ENCODE measurements at places on chromosomes 11 and 22.

- DNase-seq: no peak
Measured at GRCh38 chr11:129458756-129459535, 83.3 kb downstream of the BARX2 start.

- DNase-seq: no peak
Measured at GRCh38 chr22:49356428-49356827, 471.2 kb downstream of the BRD1 start.

- no peak for DNase-seq
Measured at GRCh38 chr11:26199331-26200095, 132.4 kb upstream of the ANO3 start.

DNA sequence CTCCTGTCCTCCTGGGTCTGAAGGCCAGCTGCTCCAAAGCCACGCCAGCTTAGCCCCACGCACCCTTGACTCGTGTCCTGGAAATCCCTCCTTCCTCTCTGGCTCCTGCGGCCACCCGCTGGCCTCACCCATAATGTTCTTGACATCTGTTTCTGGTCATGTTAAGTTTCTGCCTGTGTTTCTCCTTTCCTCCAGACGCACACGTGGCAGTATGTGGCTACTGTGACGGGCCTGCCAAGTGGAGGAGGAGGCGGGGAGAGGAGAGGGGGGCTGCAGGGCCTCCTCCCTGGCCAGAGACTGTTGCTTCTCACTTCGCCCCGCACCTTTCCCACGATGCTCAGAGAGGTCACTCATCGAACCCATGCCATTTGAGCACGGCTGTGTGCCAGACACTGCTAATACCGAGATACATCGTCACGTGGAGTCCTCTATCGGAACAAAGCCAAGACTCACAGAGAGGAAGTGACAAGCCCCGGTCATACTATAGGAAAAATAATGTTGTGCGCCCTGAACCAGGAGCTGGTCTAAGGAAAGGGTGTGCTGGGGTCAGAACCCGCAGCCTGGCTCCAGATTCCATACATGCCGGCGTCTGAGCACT is 11.5 kb downstream of the C1QTNF6 start:
- no peak for DNase-seq

- no peak for DNase-seq
Measured at GRCh38 chr11:44574610-44575287, 9.3 kb downstream of the CD82 start.

DNA sequence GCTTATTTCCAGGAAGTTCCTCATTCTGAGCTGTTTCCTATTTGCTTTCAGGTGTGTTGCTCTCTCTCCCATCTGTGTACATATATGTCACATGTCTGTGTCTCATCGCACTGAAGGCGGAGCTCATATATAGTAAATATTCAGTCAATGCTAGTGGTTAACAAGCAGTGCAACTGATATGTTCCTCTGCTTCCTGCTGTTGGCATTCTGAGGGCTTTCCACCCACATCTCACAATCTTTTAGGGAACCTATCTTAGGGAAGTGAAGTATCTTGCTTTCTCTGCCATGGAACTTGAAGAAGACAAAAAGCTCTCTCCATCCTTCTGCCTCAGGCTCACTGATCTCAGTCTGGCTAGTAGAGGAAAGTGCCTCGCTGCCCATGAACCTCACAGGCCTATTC is 139.8 kb downstream of the TTC17 start:
- no peak for DNase-seq

GRCh38 chr11:7846003-7846402 is 49.3 kb upstream of the OR5P2 start:
- DNase-seq: no peak
